ENCODE measurements at places on chromosomes 2 and 18.

DNA sequence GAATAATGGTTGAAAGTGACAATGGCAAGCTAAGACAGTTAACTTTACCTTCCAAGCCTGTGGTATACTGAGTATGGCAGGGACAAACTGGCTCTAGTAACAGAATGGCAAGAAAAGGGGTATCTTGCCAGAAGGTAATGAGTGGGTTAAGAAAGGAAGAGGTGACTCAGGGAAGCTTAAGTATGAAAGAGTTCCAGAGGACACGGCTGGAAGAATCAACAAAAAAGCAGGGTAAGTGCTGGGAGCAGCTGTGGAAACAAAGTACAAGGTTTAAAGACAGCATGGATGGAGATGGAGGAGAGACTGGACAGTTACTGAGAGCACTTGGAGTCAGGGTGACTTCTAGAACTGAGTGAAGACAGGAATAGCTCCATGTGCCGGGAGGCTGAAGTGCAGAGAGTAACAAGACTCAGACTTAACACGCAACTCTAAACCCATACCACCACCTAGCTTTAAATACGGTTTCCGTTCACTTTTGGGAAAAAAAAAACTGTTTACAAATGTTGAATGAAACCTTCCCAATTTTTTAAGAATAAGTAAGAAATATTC is 69.0 kb downstream of the REV1 start:
- DNase-seq = no peak

GRCh38 chr2:154403242-154403790 is 295.2 kb upstream of the KCNJ3 start:
- DNase-seq = no peak

DNA sequence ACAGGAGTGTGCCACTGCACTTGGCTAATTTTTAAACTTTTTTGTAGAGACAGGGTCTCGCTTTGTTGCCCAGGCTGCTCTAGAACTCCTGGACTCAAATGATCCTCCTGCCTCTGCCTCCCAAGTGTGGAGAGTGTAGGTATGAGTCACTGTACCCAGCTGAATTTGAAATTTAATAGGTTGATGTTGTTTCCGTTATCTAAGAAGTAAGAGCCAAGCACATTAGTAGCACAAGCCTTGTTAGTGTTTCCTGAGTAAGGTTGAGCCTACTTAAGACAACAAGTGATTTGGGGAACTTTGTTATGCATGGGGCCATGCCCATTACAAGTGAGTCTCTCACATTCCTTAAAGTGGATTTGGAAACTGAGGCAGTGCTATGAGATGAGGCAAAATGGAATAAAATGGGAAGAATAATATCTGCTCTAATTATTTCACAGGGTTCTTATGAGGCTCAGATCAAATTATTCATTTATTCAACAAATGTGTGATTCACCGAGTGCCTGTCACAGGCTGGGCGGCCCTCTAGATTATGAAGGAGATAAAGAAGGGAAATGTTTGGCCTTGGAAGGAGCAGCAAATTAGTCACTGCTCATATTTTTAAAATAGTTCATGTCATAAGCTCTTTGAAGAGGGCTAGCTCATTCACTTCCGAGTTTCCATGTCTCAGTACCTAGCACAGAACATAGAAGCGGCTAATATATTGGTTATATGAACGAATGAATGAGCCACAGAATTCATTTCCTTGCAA is 217.2 kb downstream of the LDLRAD4 start:
- no peak for DNase-seq

DNA sequence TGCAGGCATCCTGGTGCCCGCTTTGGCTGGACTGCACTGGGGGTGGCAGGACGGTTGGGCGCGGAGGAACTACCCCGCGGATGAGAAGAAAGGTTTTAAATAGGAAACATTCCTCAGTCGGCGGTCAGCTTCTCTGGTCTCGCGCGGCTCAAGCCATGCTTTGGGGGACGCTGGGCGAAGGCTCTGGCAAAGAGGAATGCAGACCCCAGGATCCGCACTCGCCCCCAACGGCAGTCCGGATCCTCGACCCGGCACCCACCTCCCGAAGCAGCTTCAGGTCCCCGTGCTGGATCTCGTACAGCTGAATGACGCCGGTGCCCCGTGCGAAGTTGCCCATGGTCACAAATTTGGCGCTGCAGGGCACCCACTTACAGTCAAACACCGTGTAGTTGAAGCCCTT is 686 bp upstream of the PNO1 start:
- DNase-seq = no peak

- DNase-seq = no peak
Observed at GRCh38 chr2:171515672-171516298, 6.5 kb upstream of the CYBRD1 start.

DNA sequence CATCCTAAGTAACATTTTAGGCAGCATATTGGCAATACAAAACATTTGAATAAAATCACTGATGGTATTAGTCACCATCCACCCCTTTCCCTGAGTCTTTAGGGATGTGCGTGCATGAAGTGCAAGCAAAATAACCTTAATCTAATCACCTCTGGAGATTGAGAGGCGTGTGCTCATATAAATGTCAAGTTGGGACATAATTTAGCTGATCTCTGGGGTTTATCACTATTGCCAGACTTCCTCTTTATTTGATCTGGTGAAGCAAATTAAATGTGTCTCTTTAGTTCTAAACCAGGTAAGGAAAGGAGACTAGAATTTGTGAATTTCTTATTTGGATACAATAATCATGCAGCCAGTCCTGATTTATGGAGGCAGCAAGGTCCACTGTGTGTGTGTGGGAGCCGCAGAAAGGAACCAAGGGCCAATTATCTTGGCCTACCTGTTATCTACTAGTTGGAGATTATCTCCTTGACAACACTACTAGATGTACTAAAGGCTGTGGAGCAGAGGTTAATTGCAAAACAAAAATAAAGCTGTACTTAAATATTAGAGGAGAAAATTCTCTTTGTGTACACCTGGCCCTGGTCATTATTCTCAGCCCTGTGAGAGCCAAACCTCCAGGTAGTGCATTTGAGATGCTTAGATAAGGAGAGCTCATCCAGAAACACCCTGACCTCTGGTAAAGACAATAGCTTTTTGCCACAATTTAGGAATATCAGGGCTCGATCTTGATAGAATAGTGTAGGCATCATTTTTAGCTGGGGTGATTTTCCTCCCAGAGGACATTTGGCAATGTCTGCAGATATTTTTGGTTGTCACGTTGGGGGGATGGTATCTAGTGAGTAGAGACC is 78.2 kb downstream of the HRH4 start:
- no peak for DNase-seq

DNA sequence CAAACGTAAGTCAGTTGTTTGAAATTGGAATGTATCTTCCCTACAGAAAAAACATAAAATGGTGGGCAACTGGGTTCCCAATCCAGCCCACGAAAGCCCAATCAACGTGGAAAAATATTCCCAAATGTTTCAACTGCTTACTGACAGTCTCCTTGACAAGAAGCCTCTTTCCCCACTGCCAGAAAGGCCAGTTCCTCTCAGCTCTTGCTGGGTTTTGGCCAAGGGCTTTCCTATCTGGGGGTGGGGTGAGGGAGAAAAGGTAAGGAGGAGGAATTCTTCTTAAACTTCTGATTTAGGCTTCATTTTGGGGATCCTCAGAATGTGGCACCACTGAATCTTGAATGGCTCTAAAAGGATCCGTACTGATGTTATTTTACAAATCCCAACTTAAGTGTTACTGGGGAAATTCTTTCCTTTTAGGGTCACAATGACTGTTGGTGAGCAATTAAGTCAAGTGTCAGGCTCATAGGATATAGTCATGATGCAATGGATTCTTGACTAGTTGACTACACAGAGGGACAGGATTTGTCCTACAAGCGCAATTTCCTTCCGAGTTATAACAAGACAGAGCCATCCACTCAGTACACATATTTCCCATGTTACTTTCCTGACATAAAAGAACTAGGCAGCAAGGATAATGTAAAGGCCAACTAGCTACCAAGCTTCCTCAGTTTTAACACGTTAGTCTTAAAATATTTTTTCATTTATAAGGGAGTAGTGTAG is 73.6 kb downstream of the SPRED2 start:
- no peak for DNase-seq

DNA sequence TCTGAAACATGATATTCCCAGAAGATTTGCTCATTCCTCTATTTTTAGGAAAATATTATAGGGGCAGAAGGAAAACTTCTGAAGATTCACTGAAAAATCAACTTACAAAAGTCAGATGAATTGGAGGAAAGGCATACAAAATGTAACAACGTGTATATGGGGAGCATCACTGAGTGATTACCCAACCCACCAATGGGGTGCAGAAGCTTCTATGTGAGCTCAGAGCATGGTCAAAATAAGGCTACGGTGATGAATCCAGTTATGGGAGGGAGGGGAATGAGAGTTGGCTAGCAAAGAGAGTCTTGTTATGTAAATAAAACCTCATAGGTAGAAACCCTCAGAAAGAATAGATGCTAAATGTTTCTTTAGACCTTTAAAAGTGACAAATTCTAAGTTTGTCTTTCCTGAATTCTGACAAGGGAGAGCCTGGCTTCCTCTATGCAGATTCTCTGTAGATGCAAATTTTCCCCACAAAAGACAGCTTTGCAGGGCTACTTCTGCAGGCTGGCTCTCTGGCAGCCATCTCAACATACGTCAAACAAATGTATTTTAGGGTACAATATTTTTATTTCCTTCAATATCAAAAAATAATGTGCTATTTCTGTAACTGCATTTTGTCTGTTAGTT is 171.4 kb upstream of the NDUFV2 start:
- DNase-seq = no peak

GRCh38 chr2:127942002-127942401 is 56.2 kb upstream of the AMMECR1L start:
- no peak for DNase-seq

DNA sequence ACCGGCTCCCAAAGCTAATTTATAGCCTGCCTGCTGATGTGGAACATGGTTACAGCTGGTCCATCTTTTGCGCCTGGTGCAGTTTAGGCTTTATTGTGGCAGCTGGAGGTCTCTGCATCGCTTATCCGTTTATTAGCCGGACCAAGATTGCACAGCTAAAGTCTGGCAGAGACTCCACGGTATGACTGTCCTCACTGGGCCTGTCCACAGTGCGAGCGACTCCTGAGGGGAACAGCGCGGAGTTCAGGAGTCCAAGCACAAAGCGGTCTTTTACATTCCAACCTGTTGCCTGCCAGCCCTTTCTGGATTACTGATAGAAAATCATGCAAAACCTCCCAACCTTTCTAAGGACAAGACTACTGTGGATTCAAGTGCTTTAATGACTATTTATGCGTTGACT is 51.4 kb downstream of the TMEM178A start:
- no peak for DNase-seq

DNA sequence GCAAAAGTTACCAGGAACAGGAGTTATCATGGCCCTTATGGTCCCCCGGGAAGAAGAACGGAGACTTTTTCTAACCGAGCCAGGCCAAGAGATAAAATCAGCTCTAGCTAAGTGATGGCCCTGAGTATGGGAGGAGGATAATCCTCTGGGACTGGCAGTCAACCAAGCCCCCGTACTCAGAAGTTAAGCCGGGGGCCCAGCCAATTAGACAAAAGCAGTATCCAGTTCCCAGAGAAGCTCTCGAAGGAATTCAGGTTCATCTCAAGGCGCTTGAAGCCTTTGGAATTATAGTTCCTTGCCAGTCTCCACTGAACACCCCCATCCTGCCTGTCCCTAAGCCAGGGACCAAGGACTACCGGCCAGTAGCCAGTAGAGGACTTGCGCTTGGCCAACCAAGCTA is 365.3 kb upstream of the TCF4 start:
- no peak for DNase-seq

DNA sequence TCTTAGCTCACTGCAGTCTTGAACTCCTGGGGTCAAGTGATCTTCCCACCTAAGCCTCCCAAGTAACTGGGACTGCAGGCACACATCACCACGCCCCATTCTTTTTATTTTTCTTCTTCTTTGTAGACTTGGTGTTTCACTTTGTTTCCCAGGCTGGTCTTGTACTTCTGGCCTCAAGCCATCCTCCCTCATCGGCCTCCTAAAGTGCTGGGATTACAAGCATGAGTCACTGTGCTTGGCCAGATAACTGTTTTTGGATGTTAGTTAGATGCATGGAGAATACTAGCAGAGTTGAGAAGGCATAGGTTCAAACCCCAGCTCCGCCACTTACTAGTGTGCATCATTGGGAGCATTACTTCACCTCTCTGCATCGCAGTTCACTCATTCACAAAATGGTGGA is 88.3 kb downstream of the TXNL1 start:
- DNase-seq = no peak

DNA sequence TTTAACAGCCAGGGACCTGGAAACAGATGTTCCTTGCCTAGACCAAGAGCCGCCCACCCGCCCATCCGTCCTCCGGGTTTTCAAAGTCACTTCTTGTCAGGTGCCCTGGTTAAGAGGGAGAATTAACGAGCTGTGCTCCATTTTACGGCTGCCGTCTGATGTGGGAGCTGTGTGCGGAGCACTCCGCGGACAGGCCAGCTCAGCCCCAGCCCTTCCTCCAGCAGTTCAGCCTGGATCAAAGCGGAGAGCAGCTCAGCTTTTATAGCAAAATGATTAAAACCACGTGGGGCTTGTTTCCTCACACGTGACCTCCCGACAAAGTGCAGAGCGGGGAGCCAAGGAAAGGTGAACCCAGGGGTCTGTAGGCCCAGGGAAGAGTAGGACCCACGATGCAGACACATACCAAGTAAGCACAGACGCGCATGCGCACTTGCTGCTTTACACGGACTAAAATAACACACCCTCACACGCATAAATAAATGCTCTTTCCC is 46.1 kb upstream of the PKDCC start:
- DNase-seq = no peak

DNA sequence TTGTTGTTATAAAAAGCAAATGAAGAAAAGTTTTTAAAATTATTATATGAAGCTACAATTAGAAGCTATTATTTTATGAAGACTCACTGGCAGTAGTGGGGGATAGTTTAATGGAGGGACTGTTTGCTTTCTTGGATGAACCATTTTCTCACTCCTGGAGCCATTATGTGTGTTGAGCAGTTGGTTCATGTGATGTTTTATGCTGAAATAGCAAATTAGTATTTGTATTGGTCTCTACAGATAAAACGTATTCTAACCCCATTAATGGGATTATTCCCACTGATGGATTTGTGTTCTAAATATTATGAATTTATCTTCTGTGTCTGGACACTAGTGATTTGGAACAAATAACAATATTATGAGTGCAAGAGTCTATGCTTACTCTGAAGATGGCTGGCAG is 507.5 kb upstream of the FSHR start:
- DNase-seq = no peak

- DNase-seq = no peak
Observed at GRCh38 chr2:101630224-101630949, 67.1 kb upstream of the MAP4K4 start.
